ENCODE measurements at places on chromosomes 1 and 21.
A peak's percentile ranks its signal among the peaks of the same experiment; 100 is the strongest.

DNA sequence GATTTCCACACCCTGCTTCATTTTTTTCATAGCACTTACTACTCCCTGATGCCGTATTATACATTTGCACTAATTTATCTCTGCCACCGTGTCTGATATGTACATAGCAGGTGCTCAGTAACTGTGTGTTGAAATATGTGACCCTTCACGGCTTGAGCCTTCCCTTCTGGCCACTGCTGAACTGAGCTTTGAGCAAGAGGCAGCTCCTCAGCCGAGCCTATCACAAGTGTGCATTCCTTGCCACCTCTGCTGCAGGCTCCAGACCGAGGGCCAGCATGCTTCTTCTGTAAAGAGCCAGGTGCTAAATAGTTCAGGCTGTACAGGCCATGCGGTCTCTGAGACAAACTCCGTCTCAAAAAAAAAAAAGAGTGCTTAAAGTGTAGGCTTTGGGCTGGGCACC lies 22.6 kb downstream of the PLEKHM2 start:
- no peak for DNase-seq

DNA sequence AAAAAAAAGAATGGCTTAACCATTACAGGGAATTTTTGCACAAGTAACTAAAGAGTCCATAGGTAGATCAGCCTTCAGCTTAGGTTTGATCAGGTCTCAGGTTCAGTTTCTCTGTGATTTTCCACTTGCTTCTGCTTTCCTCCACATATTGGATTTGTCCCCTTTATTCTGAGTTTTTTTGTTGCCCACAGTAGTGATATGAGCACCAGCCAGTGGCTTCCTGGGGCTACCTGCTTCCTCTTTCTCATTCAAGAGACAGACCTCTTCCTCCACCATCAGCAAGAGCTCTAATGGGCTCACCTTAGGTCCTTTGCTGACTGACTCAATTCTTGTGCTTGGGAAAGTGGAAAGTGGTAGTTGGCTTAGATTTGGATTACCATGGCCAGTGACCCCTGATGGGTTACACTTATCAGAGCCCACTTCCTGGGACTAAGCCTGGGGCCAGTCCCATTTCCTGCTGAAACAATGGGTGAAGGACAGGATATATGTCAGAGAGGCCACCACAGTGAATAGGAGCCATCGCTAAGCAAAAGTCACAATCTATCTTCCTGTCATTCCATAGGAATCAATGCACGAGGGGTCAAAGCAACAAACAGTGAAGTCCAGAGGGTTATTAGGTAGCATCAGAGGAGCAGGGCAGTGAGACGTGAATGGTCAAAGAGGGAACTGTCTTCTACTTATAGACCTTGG lies 12.8 kb upstream of the PLA2G2E start:
- no peak for DNase-seq

GRCh38 chr1:223129229-223129901 lies 13.7 kb downstream of the TLR5 start:
- DNase-seq: peak; percentile 74

GRCh38 chr1:212606395-212607205 lies 2.0 kb upstream of the ATF3 start:
- DNase-seq: peak; percentile 54

DNA sequence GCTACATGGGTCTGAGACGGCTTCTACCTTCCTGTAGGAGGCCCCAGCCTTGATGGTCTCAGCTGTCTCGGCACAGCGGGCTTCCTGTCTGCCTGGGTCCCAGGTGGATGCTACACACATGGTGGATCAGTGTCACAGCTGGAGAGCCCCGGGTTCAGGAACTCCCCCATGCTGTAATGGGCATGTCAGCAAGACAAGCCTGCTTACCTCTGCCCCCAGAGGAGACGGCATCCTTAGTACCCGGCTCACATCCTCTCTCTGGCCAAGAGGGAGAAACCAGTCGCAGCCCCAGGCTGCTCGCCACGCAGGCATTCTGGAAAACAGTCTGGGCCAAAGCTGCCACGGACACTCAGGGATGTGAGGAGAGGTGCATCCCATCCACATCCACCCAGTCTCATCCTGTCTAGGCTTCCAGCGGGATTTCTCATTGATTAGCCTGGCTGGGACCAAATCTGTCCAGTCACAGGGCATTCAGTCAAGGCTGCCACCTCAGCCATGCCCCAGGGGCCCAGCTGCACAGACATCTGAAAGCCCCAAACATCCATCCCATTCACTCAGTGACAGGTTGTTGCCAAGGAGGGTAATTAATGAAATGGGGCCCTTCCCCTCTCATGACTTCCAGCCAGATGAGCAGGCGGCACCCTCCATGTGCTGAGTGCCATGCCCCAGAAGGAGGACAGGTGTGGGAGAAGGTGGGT lies 10.5 kb downstream of the SNAP47 start:
- DNase-seq: no peak

DNA sequence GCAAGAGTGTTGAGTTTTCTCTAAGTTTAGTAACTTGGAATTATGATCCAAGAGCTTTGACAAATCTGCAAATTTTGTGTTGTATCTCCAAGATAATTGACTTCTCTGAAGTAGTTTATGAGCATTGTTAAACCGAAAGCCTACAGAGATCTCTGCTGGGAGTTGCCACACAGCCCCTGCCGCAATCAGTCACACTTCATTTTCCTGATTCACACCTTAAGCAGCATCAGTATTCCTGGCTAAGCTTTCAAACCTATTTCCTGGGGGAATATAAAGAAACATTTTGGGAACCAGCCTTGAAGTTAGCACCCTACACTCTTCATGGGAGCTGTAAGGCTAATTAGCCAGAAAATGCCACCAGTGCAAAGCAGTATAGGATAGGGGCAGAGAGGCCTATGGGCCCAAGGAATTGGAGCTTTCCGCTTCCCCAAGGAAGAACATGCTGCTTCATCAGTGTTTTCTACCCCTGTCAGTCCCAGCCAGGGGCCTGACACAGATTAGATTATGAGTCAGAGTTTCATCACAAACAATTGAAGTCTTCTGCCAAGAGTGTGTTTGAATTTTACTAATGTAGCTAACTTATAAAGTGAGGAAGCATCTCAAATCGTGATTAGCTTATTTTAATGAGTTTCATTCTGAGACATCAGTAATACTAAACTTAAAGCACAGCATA lies 23.2 kb upstream of the CACYBP start:
- DNase-seq: no peak

Data from right hindlimb (tissue), 1 donor.